ENCODE measurements at places on chromosomes 1 and 21.
A peak's percentile ranks its signal among the peaks of the same experiment; 100 is the strongest.

DNA sequence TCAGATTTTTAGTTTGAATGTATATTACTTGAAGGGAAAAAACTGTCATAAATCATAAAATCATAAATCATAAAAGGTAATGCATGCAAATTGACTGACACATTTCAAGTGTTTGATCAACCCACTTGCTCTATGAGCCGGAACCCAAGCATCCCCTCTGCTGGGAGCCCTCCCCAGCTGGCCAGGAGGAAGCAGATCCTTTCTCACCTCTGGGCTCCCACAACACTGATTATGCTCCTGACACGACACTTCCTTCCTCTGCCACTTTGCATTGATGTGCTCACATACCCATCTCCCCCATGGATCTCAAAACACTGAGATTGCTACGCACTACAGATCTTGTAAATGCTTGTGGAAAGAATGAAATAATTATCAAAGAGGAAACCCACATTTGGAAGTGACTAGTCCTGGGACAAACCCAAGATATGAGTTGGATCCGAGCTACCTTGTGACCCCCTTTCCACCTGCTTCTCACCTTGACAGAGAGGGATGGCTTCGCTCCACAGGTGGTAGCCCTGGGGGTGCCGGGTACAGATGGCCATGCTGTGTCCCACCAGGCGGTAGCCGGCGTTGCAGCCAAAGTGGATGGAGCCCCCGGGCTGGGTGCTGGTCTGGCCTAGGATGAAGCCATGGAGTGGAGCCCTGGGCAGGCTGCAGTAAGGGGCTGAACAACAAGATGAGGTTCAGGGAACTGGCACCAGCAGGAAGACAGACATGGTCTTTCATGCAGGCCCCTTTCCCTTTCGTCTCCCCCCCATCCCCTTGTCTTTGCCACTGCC lies 104.6 kb downstream of the ZSCAN20 start:
- no peak for DNase-seq

GRCh38 chr1:166165661-166166328 lies 1.0 kb downstream of the FAM78B start:
- peak; percentile 6 for DNase-seq

DNA sequence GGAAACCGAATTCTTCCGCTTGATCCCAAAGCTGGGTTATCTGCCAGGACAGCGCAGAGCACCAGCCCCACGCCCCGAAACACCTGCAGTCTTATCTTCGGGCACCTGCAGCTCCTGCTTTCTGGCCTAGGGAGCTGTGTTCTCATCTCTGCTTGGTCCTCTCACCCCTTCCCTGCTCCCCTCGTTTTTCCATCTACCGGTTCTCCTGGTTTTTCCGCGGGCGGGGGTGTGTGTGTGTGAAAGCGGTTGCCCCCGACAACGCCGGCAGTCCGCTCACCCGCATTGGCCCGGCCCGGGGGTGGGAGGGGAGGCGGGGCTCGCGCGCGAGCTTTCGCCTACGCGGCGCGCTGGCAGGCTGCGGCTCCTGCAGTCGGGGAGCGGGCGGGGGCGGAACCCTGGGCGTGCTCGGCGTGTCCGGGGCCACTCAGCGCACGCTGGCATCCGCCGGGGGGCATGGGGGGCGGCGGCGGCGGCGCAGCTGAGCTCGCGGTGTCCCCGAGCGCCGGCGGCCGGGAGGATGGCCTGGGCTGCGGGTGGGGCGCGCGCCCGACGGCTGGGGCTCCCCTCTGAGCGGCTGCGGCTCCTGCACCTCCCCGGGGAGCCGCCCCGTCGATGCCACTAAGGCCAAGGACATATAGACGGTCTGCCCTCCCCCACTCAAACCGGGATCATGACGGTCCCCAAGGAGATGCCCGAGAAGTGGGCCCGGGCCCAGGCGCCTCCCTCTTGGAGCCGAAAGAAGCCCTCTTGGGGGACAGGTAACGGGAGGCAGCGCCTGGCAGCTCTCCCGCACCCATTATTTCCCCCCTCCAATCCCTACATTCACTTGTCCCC lies 3.2 kb downstream of the ATP8B2 start:
- peak; percentile 79 for DNase-seq

DNA sequence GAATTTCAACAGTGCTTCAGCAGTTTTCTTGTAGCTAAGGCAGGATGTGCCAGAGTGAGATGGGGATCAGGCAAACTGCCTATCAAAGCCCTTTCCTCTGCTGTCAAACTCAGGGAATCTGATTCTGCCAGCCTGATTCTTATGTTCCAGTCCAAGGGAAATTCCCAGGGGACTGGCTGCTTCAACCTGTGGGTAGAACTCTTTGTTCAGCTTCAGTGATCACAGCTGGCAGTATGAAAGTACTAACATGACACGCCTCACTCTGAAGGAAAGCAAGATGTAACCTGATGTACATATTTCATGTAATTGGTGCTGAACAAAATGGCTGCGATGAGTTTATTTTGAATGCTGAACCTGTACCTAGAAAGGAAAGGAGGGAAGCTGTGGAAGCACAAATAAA lies 40.1 kb upstream of the SLC5A9 start:
- DNase-seq: no peak

- DNase-seq: no peak
Measured at GRCh38 chr1:93576346-93576745, 105.3 kb downstream of the BCAR3 start.

DNA sequence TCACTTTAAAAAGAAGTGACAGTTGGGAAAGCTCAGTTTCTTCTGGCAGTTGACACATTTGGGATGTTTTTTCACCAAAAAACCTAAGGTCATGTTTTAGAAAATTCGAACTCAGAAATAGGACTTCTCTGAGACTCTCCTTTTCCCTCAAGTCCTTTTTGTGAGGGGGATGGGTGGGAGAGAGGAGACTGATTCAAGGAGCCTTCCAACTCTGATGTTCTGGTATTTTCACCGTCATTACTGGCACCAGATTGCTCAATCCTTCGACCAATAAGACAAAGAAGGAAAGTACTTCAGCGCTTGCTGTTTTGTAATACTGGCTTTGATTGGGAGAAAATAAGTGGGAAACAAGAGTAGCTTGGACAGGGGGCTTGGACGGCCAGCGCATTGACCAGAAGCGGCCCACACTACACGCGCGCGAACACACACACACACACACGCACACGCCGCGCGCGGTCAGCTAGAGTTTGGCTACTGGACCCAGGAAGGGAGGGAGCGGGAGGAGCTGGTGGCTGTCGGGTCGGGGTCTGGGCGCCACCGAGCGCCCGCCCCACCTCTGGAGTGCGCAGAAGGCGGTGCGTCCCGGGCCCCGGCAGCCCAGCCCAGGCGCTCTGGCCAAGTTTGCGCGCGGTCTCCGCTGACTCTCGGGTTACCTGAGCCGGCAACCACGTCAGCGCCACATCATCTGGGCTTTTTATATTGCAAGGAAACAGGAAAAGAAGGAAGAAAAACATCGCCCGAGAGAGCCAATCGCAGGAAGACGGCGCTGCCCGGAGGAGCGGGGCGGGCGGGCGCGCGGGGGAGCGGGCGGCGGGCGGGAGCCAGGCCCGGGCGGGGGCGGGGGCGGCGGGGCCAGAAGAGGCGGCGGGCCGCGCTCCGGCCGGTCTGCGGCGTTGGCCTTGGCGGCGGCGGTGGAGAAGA lies at the start of gene KCNK1:
Gene KCNK1, plus strand, starts transcription at position 855 of the 921 bp plus-strand sequence. Its CDS starts 66 bp downstream, at position 921.
- DNase-seq: peak; percentile 58

GRCh38 chr1:230705289-230706019 lies 8.5 kb downstream of the AGT start:
- no peak for DNase-seq

GRCh38 chr1:20367626-20368025 lies 77.0 kb downstream of the VWA5B1 start:
- DNase-seq: no peak

- peak; percentile 78 for DNase-seq
Measured at GRCh38 chr1:19341201-19342061, 29.3 kb downstream of the SLC66A1 start.

- no peak for DNase-seq
Measured at GRCh38 chr1:33512226-33513011, 40.0 kb downstream of the ZSCAN20 start.

DNA sequence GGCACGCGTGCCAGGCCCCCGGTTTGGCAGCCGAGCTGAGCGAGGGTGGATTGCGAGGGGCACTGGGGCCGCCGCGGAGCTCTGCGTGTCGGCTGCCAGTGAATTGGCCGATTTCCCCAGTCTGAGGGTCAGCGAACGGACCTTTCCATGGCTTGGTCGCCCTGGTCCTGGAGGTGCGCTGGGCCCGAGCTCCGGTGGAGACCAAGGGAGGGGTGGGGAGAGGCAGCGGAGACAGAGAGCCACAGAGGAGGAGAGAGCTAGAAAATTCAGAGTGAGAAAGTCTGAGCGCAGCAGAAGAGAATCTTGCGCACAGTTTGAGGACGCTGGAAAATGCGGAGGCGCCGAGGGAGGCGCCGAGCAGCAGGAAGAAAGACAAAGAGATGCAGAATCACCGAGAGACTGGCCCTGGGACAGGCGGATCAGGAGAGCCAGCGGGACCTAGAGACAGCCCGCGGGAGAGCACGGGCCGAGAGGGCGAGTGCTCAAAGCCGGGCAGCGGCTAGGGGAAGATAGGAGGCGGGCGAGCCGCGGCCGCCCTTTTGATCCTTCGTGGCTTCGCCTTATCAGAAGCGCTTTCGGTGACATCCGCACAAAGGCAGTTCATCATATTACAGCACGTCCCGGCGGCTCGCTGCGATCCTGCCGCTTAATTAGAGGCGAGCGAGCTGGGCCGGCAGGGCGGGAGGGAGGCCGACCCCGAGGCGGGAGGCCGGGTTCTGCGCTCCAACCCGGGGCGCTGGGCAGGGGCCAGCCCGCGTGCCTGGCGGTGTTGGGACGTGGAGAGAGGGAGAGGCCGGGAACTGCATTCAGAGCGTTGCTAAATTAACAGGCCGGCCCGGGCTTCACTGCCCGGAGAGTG lies 12.7 kb downstream of the PAX7 start:
- no peak for DNase-seq

- DNase-seq: no peak
Measured at GRCh38 chr1:230016159-230016558, 50.9 kb upstream of the GALNT2 start.

GRCh38 chr21:29072873-29073221 lies 601 bp downstream of the CCT8 start:
- DNase-seq: peak; percentile 35

GRCh38 chr21:15171546-15171945 lies 106.7 kb upstream of the NRIP1 start:
- no peak for DNase-seq

- no peak for DNase-seq
Measured at GRCh38 chr21:36603221-36603620, 95.7 kb upstream of the SIM2 start.

- DNase-seq: no peak
Measured at GRCh38 chr1:62436039-62436465, 797 bp upstream of the USP1 start.

GRCh38 chr1:4109628-4109940 lies 209.5 kb upstream of the C1orf174 start:
- DNase-seq: no peak

DNA sequence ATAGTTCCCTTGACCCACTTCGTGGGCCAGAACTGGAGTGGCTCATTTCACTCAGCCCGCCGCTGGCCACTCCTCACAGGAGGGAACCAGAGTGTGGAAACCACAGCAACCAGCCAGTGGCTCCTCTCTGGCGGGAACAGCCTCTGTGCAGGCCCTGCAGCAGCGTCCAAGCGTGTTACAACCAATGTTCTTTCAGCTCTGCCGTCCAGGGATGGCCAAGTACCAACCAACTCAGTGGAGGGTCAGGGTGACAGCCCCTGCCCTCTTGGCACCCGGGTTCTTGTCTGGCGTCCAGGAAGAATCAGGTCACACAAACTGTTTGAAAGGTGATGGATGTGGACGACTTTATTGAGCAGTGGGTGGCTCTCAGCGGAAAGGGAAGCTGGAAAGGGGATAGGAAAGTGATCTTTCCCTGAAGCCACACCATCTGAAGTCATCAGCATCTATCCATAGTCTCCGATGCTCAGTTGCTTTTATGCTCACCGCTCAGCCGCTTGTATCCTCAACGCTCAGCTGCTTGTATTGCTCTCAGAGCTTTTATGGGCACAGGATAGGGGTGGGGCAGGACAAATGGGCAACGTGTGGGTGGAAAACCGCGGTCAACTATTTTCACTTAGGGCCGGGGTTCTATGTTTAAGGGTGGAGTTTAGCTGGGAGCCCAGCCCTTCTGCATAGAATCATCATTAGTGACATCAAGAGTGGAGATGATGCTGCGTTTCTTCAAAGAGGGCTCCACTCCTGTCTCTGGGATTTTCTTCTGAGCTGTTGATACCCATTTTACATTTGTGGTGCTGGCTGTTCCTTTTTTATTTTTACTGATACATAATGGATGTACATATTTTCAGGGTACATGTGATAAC lies 250.2 kb downstream of the RRAGC start:
- DNase-seq: no peak

GRCh38 chr1:84382127-84382526 lies 16.2 kb upstream of the DNASE2B start:
- DNase-seq: no peak

DNA sequence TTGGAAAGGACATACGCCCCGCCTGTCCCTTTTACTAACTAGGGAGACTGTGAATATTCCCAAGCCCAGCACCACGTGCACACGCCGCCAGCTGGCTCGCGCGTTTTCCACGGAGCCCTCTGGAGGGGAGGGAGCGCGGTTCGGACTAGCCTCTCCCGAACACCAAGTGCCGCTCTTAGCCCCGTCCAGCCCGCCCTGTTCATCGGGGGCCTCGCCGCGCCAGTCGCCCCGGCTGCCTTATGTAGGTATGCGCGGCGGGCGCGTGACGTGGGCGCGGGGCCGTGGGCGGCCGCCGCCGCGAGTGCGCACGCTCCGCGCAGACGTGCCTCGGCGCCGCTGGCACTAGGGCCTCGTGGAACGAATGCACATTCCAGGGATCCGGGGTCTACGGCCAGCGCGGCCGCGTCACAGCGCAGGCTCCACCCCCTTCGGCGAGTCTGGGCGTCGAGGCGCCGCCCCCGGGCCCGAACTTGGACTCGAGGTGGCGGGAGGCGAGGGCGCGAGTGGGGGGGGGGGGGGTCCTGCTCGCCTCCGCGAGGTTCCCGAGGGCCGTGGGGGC lies 767 bp upstream of the IRF2BP2 start:
- peak; percentile 94 for DNase-seq

DNA sequence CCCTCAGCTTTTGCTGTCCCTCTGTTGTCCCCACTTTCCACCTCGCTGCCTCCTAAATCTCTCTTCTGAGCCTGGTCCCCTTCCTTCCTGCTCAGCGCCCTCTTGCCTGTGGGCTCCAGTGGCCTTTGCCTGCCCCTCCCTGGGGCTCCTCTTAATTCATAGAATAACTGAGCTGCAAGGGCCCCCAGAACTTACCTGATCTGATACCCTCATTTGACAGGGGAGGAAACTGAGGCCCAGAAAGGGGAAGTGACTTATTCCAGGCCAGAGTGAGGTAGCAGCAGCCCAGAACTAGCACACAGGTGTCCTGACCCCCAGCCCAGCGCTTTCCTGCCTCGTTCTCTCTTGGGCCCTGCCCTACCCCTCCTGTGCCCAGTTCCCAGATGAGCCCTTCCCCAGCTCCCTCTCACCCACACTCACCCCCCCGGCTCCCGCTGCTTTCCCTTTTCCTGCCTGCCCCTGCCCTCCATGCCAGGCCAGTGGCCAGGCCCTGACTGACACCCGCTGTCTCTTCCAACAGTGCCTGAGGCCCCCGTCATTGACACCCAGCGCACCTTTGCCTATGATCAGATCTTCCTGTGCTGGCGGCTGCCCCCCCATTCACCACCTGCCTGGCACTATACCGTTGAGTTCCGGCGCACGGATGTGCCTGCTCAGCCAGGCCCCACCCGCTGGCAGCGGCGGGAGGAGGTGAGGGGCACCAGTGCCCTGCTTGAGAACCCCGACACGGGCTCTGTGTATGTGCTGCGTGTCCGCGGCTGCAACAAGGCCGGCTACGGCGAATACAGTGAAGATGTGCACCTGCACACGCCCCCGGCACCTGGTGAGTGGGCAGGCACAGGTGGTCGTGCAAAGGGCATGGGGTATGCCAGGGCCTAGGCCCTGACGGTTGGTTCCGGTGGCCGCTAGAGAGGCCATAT lies 5.7 kb downstream of the TRIM46 start:
- DNase-seq: no peak

- no peak for DNase-seq
Measured at GRCh38 chr21:45533361-45533845, 8.8 kb downstream of the SLC19A1 start.

Data from ACHN (cell line).